CD4-positive, alpha-beta T cell treated with Interleukin-10 for 1 hour (primary cell): ENCODE measurements at places on chromosomes 2 and 18.
A peak's percentile ranks its signal among the peaks of the same experiment; 100 is the strongest.

DNA sequence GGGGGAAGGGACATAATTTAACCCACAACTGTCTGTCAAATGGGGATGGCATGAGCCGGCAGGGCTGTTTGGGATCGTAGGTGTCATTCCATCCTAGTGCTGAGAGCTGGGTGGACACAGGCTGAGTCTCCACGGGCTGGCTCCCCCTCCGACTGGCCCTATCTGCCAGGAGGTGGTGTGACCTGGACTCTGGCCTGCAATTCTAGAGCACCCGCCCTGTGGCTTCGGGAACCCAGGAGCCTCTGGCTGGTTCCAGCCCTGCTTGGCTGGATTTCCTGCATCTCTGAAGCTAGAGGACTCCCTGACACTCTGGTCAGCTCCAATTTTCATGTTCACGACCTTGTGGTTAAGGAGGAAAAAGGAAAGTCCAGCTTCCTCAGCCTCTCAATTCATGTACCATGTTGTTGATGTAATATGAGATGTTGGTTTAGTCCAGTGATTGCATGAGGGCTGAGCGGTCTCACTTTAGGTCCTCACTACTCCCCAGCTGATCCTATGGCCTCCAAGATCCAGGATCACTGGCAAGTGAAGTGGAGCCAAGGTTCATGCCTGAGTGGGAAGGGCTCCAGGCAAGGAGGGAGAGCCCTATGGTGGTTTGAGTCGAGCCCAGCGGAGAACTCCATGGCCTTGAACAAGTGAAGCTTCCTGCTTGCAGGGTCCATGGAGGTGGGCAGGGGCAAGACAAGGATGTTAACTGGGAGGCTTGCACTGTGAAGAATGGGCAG, 169.1 kb downstream of the NDUFA10 start:
- no peak for DNase-seq

DNA sequence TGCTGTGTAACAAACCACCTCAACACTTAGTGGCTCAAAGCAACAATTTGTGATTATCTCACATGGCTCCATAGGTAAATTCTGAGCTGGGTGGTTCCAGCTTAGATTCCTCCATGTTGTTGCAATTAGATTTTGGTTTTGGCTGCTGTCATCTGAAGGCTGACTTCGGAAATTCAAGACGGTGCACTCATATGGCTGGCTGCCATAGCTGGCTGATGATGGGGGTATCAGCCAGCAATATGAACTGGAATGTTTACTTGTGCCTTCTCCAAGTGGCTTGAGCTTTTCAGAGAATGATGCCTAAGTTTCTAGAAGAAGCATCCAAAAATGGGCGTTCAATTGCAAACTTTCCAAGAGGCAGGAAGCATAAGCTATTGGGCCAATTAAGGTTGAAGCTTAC, 213.1 kb downstream of the GCA start:
- DNase-seq, result no peak

- no peak for DNase-seq
These were observed 6.8 kb downstream of the SLC38A11 start for GRCh38 chr2:164948540-164948939.

- no peak for DNase-seq
These were observed 285.8 kb upstream of the REV1 start for GRCh38 chr2:99775585-99775984.

GRCh38 chr2:160365716-160366367, 127.8 kb downstream of the RBMS1 start:
- DNase-seq, result no peak

DNA sequence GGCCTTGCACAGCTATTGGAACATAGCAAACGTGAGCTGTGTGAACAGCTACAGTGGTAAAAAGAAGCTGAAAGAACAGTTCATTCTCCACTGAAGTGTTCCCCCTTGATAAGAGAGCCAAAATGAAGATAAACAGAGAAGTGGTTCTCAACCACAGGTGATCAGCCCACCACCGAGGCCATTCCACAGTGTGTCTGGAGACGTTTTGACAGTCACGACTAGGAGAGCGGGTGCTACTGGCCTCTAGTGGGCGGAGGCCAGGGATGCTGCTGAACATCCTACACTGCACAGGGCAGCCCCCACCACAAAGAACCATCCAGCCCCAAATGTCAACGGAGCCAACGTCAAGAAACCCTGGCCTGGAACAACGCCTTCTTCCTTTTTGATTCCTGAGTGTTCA, 38.4 kb downstream of the ADCY3 start:
- DNase-seq, result no peak

- no peak for DNase-seq
These were observed 293.7 kb downstream of the BCL11A start for GRCh38 chr2:60259781-60260180.

GRCh38 chr18:10086458-10087210, 172.8 kb downstream of the VAPA start:
- DNase-seq, result no peak

- DNase-seq, result no peak
These were observed 1.1 kb downstream of the CHN1 start for GRCh38 chr2:175003875-175004729.

DNA sequence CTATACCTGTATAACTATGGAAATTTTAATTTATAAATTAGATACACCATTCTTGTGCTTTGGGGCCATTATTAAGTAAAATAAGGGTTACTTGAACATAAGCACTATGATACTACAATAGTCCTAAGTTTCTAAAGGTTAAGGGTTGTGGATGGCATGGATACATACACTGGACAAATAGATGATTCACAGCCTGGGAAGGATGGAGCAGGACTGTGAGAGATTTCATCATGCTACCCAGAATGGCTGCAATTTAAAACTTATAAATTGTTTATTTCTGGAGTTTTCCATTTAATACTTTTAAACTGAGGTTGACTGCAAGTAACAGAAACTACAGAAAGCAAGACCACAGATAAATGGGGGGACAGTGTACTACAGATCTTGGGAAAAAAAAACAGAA, 295.8 kb upstream of the ZNF804A start:
- DNase-seq, result no peak

GRCh38 chr2:151914989-151915628, 86.9 kb upstream of the ARL5A start:
- DNase-seq, result no peak

DNA sequence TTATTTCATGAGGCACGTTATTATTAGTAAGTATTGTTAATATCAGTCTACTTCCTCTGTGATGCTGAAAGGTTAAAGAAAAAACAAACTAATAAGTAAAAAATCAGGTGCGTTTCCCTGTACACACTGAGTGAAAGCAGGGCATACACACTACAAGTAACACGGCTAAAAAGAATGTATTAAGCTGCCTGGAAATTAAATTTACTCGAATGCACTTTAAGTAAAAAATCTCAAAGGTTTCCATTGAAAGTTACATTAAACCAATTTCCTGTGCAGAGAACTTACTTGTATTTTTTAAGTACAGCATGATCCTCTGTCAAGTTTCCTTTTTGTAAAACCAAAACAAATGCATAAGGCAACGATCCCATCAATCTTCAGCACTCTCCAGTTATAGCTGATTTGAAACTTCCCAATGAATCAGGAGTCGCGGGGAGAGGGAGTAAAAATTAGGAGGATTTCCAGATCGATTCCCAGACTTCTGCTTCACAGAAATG, 633 bp downstream of the BCL2 start:
- no peak for DNase-seq

GRCh38 chr18:67954594-67954993, 438.1 kb upstream of the DSEL start:
- no peak for DNase-seq

- DNase-seq, result no peak
These were observed at the start of gene MLPH for GRCh38 chr2:237486819-237487448. TSS of gene MLPH (plus strand) at chr2:237487251. CDS start at chr2:237493427, 6,176 bp downstream.

- no peak for DNase-seq
These were observed 42.9 kb upstream of the LPIN2 start for GRCh38 chr18:3055816-3056215.

DNA sequence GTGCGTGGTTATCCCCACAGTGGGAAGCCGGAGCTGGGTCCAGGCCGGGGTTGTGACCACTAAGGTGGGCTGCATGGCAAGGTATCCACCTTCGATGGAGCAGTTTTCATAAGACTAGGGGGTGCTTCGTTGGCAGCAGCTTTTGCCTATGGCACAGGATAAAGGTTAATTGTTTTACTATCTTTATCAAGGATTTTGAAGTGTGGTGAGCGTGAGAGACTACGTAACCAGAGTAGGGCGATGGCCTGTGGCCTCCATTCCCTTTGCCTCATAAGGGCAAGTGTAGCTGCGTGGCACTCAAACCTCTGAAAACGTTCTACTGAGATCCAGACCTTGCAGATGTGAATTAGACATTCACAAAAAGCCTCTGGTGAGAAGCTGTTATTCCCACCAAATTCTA, 206.6 kb downstream of the ACKR3 start:
- DNase-seq, result no peak

DNA sequence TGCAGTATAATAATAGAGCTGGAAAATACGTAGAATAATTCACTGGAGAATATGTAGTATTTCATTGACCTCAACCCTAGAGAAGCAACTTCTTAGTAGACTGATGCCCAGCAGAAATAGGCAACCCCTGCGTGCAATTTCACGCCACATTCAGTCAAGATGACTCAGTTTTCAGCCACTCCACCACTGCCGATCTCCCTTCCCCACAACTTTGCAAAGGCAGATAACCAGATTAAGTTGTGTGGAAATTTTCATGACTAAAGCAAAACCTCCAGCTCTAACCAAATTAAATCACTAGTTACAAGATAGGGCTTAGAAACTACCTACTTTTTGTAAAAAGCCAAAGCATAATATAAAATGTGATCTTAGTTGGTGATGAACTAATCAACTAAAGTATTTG, 63.3 kb upstream of the STK17B start:
- peak; percentile 54 for DNase-seq

- DNase-seq, result no peak
These were observed 1.2 kb downstream of the GATA6 start for GRCh38 chr18:22170421-22171257.

GRCh38 chr2:33272001-33272400, 204.4 kb upstream of the RASGRP3 start:
- peak; percentile 33 for DNase-seq

GRCh38 chr2:69911985-69912563, 2.8 kb upstream of the MXD1 start:
- DNase-seq, result peak; percentile 77

GRCh38 chr18:62716619-62717168, 1.4 kb downstream of the PHLPP1 start:
- DNase-seq, result peak; percentile 55

GRCh38 chr2:113219889-113220641, 46.3 kb downstream of the PSD4 start:
- DNase-seq, result no peak

GRCh38 chr2:231361701-231362554, 33.6 kb upstream of the B3GNT7 start:
- peak; percentile 33 for DNase-seq

DNA sequence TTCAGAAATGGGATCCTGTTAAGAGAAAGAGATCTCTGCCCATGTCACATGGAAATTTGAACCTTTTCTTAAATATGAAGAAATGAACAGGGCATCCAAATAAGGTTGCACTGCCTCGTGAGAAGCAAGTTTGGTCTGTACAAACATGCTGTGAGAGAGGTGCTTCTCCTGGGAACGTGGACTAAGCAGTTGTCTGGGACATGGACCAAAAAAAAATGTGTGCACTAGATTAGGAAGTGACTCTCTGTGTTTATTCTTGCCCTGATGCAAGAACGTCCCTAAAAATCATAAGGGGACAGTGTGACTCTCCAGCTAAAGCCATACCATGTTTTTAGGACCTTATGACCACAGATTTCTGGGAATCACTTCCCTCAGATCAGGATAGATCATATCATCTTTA, 23.7 kb upstream of the GCG start:
- no peak for DNase-seq
